ENCODE measurements at places on chromosomes 3 and 15.

DNA sequence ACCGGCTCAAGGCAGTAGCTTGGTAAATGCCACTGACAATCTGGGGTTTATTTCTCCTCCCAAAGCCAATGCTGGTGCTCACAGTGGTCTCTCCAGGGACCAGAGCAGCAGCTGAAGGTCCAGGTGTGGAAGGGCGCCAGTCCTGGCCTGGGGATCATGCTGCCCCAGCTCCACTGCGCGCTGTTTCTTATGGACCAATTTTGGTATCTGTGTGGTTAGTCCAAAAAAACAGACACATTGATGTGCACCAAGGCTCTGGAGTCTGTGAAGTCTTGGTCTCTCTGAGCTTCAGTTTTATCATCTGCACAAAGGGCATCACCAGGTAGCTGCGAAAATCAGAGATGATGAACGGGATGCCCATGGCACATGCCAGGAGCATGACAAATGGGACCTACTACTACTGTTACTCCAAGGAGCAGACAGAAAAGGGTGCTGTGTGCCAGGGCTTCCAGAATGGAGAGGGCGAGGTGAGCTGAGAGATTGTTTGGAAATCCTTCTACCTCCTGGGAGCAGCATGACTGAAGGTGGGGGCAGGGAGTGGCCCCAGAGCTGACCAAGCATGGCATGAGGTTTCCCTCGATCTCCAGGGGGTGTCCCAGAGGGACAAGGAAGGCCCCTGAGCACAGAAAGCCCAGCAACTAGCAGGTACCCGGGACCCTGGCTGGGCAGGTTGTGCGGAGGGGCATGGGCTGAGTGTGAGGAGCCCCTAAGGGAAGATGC lies 134.3 kb upstream of the PRR20G start:
- DNase-seq, result no peak

DNA sequence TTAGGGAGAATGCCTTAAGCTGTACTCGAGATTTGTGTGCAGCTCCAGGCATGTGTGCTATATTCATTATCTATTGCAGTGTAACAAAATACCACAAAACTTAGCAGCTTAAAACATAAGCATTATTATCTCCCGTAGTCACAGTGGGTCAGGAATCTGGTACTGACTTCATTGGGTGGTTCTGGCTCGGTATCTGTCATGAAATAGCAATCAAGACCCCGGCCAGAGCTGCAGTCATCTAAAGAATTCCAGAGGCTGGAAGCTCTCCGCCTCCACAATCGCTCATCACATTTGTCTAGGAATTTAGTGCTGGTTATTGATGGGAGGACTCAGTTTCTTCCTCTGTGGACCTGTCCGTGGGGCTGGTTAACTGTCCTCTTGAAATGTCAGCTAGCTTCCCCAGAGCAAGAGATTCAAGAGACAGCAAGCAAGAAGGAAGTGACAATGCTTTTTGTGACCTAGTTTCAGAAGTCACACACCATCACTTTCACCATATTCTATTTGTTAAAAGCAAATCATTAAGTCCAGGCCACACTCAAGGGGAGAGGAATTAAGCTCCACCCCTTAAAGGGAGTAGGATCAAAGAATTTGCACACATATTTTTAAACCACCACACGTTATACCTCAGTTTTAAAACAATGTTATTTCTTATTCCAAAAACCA lies 76.1 kb downstream of the TOP2B start:
- DNase-seq, result no peak

GRCh38 chr3:172087198-172087597 lies 47.8 kb downstream of the FNDC3B start:
- DNase-seq, result no peak

GRCh38 chr3:144079634-144080033 lies 108.0 kb downstream of the DIPK2A start:
- no peak for DNase-seq

DNA sequence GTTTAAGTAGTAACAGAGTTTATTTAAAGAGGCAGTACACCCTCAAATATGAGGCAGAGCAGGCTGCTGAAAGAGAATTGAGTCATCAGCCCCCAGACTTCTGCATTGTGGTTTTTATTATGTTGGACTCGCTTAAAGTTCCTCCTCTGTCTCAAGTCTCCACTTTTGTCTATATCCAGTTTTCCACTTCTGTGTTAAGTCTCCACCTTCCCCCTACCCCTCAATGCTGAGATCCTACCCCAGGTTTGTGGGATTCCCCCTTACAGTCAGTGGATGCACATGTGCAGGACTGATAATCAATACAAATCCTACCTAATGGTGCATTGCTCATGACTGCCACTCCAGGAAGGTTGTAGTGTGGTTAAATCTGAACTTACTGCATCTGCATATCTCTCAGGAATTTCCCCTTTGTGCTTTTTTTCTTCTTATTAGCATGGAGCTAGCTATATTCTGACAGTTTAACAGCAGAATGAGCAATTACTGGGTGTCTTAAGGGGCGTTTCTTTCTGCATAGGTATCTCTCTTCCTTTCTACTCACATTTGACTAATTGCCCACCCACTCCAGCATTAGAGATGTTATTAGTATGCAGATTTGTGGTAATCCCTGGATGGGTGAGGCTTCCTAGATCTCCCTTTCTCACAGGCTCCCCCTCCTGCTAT lies 11.9 kb upstream of the CD200R1L start:
- DNase-seq, result no peak

GRCh38 chr15:75063338-75063737 lies 39.9 kb downstream of the PPCDC start:
- no peak for DNase-seq

GRCh38 chr3:64909757-64910467 lies 222.1 kb upstream of the ADAMTS9 start:
- DNase-seq, result no peak
